ENCODE measurements at places on chromosomes 11 and 22. TPM values are rescaled to one million over a fixed set of nuclear protein-coding genes. Genes with fewer than 3 reads are reported as not detected.

GRCh38 chr11:130308059-130308458 is 6.7 kb downstream of the ZBTB44 start:
- no peak for DNase-seq

DNA sequence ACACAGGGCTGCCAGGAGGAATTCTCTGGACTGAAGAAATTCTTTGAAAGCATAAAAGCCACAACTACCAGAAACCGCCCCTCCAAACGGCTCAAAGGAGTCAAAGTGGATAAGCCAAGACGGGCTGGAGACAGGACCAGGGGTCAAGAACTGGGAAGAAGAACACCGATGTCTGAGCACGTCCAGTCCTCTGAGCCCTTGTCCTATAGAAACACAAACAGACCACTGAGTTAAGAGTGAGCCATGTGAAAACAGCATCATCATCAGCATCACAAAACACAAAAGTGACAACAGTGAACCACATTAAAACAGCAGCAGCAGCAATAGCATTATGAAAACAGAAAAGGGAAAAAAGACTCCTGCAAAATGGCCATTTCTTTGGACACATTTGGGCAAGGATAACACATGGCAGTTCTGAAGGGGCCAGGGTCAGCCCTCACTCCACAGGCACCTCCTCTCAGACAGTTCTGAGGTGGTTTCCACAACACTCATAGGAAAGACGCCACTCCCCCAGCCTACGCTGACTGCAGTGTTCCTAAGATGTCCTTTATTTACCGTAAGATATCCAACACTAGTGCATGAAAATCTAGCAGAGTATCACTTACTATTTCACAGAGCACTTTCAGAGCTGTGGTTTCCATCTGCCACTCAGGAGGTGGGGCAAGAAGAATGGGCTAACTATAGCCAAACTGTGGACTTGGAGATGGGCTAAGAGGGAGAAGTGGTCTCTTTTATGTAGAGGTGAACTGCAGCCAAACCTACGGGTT is 28.6 kb upstream of the YPEL1 start:
- no peak for DNase-seq

DNA sequence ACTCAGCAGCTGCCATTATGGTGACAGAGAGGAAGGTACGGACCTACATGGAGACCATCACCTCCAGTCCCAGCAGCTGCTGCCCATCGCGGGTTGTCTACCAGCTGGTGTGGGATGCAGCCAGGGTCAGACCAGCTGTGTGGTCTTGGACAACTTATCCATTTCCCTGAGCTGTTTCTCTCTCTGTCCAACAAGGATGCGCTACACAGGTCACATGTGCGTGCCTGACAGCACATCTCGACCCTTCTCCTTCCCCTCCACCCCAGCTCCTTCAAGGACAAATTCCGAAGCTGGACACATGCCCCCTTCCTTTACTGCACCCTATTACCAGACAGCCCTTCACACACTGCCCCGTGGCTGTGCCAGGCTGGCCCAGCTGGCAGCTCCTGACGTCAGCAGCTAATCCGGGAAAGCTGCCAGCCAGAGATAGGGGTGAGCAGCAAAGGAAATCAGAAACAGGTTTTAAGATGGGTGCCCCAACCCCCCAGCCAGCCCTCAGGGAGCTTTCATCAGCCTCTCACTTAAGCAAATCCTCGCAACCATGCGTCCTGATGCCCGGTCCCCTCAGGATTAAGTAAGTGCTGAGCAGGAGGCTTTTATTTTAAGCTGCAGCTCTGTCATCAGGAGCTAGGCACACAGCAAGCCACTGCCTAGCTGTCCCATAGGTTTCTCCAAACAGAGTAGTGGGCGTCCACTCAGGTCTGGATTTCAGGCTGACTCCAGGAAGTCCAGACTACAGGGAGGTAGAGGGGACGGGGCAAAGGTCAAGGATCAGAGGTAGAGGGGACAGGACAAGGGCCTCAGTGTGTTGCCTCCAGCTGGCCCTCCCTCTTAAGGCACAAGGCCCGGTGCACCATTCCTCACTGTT is 20.3 kb downstream of the TEF start:
- peak; percentile 42 for DNase-seq

DNA sequence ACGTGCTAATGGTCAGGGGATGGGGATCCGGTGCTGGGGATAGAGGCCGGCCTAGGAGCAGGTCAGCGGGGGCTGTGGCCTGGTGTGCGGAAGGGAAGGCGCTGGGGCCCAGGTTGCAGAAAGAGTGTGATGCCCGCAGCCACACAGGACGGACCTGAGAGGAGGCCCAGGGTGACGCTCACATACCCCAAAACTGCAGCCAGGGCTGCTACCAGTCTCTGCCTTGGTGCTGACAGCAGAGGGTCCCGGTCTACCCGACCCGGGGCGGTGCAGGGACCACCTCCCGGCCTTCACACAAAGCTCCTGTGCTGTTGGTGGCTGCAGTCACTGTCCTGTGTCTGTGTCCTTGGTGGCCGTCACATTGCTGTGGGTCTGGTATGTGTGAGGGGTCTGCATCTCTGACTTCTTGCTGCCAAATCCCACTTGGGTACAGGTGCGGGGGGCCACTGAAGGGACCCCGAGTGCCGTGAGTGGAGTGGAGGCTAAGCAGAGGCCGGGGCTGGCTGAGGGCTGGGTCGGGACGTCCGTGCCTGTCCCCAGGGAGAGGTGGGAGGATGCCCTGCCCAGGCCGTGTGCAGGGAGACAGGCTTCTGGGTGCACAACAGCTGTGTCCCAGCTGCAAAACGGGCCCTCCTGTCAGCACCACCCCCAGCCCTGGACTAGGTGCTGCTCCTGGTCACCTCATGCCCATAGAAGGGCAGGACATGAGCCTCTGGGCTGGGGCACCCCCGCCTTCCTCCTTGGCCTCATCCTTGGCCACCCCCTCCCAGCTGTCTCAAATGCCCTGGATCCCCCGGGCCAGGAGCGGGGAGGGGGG is 1.5 kb downstream of the LSP1 start:
- no peak for DNase-seq

DNA sequence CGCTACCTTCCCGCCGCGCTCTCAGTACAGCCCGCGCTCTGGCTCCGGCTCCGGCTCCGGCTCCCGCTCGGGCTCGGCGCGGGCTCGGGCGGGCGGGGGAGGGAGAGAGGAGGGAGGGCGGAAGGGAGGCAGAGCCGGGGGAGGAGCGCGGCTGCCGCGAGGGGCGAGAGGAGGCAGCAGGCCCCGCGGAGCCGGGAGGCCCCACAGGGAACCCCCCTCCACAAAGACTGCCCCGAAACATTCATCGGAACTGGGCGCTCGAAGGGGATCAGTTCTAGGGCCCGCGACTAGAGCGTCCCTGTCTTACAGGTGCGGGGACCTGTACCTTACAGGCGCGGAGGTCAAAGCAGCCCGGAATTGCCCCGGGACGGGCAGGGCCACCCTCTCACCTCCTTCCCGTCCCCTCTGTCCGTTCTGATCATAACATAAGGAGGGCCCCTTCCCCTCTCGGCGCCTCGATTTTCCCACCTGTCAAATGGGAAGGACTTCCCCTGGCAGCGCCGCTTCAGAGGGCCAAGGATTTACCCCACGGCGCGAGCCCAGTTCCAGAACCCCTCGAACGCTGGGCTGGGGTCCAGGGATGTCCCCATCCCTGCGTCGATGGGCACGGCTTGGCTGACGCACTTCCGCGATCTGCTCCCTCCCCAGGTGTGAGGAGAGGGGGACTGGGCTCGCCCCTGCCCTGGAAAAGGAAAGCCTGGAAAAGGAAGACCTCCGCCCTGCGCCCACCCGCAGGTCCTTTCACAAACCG is at the start of gene SHISA8:
Gene SHISA8 (minus strand): TSS at position 40 of the 751 bp plus-strand sequence. CDS start 407 bp downstream, outside the sequence.
- peak; percentile 53 for DNase-seq

DNA sequence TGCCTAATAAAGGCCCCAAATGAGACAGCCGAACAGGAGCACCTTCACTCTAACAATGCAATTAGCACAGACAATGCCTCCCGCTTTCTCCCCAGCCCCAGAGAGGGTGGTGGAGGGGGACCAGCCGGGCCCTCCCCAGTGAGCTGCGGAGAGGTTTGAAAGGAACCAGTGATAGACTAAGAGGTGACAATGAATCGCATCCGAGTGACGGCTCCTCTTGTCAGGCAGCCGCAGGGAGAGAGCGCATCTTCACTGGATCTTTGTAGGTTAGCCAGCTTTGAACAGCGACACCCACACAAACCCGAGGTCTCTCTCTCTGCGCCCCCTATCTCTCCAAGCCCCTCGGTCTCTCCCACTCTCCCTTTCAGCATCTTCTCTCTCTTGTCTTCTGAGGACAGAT is 28.0 kb downstream of the FLRT1 start:
- DNase-seq = no peak

GRCh38 chr11:130031056-130031455 is 28.4 kb upstream of the PRDM10 start:
- no peak for DNase-seq

GRCh38 chr22:41664951-41665350 is 23.7 kb downstream of the SNU13 start:
- DNase-seq = no peak

- no peak for DNase-seq
Observed at GRCh38 chr11:128208329-128209137, 378.8 kb downstream of the ETS1 start.

DNA sequence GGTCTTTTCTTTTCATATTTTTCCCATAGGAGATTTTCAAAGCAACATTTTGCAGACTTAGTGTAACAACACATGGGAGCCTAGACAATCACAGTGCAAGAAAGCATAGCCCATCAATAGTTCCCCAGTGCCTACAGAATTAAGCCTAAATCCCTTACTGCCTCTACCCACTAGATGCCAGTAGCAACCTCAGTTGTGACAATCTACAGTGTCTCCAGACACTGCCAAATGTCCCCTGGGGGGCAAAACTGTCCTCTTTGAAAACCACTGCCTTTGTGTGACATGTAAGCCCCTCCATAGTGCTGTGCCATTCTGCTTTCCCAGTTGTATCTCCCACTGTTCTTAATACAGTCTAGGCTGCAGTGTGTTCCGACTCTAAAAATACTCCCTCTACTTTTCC is 1329.0 kb downstream of the LRRC4C start:
- peak; percentile 5 for DNase-seq

Gene KCTD21
- 5.8 TPM for total RNA-seq

Gene MPZL3
- total RNA-seq = 5.3 TPM

Gene GSTT2B
- total RNA-seq = 7.2 TPM

Gene GAB4
- total RNA-seq = 1.7 TPM

Gene GAS2L1
- 1.7 TPM for total RNA-seq

Gene GLYATL2
- total RNA-seq = not detected

Gene MYOD1
- not detected for total RNA-seq
